ENCODE measurements at places on chromosomes 1 and 21. TPM values are rescaled to one million over a fixed set of nuclear protein-coding genes. Genes with fewer than 3 reads are reported as not detected.

S100A9 gene
- 9.0 TPM for total RNA-seq

SPATA6 gene
- total RNA-seq: 66.4 TPM

RCSD1 gene
- total RNA-seq: 5.3 TPM

LCE1D gene
- not detected for total RNA-seq

SLAMF8 gene
- not detected for total RNA-seq

PTPRC gene
- total RNA-seq: 4.4 TPM

PRKAA2 gene
- total RNA-seq: 23.8 TPM

DDAH1 gene
- 79.0 TPM for total RNA-seq

C1orf141 gene
- not detected for total RNA-seq

PSEN2 gene
- 23.0 TPM for total RNA-seq

PTAFR gene
- 2.6 TPM for total RNA-seq

ITLN2 gene
- total RNA-seq: not detected

Data from cerebellum (tissue), 4 donors.